ENCODE measurements at places on chromosomes 16 and 17.

DNA sequence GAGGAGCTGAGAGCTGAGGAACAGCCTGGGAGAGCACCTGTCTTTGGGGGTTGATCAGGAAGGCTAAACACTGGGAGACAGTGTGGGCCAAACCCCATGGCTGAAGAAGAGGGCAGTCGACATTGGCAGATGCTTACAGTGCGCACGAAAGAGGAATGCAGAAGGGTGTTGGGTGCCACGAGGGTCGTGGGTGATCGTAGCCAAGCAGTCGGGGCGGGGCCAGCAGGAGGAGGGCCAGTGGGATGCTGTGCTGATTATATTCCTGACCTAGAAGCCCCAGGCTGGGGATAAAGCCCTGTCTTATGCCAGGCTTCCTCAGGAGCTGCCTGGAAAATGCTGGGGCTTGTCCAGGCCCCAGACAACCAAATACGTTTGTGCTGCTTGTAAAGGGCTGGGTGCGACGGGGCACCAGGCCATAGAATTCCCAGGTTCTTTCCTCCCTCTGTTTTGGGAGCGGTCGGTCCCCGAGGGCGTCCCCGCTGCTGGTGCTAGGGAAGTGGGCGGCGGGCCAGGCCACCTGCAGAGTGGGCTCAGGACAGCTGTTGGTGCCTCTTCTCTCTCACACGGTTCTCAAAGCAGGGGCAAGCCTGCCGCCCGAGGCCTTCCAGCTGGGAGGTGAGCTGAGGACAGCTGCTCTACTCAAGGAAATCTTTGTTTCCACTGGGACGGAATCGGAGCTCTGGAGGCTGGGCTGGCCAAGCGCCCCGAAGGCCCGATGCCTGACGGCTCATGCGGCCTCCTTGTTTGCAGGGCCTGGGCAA lies 10.0 kb downstream of the C1QTNF1 start:
- no peak for DNase-seq

- peak; percentile 27 for DNase-seq
These were observed 16.2 kb upstream of the RMI2 start for GRCh38 chr16:11329071-11329491.

DNA sequence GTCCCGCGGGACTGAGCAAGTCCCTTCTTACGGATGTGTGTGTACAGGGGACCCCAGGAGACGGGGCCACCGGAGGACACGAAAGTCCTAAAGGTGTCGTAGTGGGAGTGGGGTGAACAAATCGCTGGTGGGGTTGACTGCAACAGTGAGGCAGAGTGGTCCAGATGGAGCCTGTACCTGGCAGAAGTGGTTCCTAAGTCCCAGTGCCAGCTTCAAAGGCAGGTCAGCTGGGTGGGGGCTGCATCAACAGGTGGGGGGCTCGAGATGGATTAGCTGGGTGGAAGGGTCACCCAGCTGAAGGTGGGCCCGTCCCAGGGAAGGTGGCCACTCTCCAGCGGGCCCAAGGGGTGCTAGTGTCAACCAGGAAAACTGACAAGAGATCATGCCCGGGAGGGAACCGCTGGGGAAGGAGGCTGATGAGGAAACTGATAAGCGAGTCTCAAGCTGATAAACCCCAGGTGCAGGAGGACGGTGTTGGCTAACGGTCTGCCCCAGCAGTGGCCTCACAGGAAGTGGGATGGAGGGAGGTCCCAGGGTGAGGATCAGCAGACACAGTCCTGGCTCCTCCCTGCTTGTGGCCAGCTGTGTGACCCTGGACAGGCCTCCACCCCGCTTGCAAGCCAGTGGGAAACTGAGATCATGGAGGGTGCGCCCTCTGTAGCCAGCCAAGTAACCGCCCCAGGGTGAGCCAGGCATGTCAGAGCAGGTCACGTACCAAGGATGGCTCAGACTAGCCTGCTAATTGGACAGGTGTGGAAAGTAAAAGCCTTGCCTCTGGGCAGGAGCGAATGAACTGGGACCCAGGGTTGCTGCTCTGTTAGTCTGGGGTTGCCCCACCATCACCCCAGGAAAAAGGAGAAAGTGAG lies 1.0 kb downstream of the ORAI3 start:
- DNase-seq, result peak; percentile 71

GRCh38 chr16:3580686-3581085 lies 3.5 kb upstream of the NLRC3 start:
- DNase-seq, result no peak

DNA sequence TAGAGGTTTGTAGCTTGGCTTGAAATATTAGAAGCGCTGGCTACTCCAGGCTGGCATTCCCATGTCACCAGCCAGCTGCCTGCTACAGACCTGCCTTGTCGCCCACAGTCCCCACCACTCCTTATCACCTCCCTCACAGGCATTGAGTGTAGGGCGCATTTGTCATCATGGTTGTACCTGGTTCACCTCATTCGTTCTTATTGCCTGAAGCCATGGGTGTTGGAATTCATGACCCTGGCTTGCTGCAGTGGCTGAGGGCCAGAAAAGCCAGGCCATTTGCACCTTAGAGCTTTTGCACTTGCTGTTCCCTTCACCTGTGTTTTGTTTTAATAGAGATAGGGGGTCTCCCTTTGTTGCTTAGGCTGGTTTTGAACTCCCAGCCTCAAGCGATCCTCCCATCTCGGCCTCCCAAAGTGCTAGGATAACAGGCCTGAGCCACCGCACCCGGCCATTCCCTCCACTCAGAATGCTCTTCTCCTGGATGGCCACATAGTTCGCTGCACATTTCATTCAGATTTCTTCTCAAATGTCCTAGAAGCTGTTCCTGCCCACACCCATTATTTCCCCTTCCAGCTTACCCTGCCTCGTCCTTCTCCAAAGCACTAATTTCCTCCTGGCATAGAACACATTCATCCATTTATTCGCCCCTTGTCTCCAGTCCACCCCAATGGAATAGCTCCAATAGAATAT lies 97.6 kb downstream of the C16orf78 start:
- no peak for DNase-seq

GRCh38 chr17:70863436-70864248 lies 694.3 kb downstream of the KCNJ2 start:
- DNase-seq, result no peak

DNA sequence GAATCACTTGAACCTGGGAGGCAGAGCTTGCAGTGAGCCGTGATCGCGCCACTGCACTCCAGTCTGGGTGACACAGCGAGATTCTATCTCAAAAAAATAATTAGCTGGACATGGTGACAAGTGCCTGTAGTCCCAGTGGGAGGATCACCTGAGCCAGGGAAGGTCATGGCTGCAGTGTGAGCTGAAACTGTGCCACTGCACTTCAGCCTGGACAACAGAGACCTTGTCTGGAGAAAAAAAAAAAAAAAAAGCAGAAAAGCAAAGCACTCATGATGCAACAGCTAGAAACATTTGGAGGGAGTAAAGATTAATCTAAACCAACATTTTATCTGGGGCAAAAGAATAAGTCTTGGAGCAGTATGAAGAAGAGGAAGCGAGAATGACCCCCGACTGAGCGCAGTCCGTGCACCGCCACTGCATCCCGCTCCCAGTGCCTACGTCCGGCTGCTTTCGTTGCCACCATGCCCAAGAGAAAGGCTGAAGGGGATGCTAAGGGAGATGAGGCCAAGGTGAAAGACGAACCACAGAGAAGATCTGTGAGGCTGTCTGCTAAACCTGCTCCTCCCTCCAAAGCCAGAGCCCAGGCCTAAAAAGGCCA lies 8.2 kb downstream of the PRPSAP1 start:
- no peak for DNase-seq

- no peak for DNase-seq
These were observed 25.5 kb downstream of the TIMM22 start for GRCh38 chr17:1022278-1023024.

GRCh38 chr17:76138896-76139752 lies 1.9 kb downstream of the FOXJ1 start:
- DNase-seq, result no peak

DNA sequence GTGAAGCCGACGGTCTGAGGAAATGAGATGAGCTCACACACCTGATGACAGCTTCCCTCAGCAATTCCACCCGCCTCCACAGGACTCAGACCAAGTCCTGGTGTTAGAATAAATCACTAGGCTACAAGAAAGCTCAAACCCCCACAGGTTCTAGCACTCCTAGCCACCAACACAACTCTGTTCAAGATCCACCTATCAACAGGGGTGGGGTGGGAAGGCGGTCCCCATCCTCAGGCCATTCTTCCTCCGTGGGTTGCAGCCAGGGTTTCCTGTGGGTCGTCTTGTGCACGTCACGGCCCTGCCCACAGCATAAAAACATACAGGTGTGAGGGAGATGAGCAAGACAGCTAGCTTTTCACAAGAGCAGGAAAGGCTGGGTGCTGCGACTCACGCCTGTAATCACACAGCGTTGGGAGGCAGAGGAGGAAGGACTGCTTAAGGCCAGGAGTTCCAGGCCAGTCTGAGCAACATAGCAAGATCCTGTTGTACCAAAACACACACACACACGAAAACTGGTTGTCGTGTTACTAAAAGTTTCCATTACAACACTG lies 81.1 kb downstream of the ANKRD11 start:
- peak; percentile 59 for DNase-seq

DNA sequence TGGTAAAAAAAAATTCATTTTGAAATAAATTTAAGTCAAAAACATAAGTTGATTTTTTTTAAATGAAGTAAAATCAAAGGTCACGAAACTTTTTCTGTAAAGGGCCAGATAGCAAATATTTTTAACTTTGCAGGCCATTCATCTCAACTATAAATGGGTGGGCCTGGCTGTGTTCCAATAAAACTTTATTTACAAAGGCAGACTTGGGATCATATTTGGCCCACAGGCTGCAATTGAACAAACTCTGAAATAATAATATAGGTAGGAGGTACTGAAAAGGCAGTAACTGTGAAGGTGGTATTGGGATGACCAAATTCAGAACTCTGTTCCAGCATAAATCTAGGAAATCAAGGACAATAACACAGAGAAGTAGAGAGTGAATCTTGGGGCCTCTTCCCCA lies 12.2 kb upstream of the EMP2 start:
- no peak for DNase-seq

DNA sequence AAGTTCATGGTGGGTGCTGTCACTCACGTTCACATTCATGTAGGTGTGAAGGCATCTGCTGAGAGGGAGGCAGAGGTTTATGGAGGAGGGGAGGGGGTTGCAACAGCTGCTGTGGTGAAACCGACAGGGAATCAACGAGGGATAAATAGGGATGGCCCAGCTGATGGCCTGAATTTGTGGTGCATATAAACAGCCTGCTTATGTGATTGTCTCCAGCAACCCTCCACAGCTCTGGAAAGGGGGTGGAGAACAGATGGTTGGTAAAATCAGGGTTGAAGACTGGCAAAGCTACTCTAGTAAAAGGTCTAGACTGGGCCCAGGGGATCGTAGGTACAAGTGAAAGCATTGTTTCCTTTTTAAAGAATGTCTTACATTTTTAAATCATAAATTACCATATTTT lies 53.7 kb downstream of the IQCK start:
- no peak for DNase-seq

GRCh38 chr16:57749101-57749692 lies 13.6 kb downstream of the KATNB1 start:
- no peak for DNase-seq

DNA sequence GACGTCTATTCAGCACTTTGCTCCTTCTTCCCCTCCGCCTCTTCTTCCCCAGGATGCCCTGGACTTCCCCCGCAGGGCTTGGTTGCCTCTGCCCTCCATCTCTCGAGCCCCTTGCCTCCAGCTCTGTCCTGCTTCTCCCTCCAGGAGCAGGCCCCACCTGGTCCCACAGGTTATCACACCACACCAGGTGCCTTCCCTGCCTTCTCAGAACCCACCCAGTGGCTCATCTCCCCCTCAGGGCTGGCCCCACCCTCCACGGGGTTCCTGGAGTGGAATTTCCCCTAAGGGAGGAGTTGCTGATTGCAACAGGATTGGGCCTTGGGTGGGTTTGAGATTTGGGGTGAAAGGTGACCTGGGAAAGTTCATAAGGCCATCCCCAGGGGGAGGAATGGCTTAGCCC lies 49.0 kb upstream of the TAC4 start:
- DNase-seq, result no peak

DNA sequence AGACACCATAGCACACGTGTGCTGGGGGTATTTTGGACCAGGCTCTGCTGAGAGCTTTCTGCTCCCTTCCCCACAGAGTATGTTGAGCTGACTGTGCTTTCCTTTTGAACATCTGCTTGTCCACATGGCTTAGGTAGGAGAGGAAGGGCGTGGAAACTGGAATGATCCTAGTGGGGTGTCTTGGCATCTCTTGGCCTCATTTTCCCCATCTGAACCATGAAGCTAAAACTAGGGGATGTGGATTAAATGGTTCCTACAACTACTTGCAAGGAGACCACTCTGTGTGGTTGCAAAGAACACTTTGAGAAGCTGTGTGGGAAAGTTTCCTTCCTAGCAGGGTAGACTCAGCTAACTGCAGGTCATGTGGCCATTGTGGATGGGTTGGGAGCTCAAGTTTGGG lies 6.7 kb upstream of the NLRC5 start:
- DNase-seq, result no peak

GRCh38 chr17:81339534-81340296 lies 44.6 kb upstream of the SLC38A10 start:
- DNase-seq, result no peak

GRCh38 chr16:87383505-87384161 lies at the start of gene FBXO31:
FBXO31 (minus strand) TSS chr16:87383776; CDS start chr16:87383744, 32 bp downstream.
- peak; percentile 89 for DNase-seq

DNA sequence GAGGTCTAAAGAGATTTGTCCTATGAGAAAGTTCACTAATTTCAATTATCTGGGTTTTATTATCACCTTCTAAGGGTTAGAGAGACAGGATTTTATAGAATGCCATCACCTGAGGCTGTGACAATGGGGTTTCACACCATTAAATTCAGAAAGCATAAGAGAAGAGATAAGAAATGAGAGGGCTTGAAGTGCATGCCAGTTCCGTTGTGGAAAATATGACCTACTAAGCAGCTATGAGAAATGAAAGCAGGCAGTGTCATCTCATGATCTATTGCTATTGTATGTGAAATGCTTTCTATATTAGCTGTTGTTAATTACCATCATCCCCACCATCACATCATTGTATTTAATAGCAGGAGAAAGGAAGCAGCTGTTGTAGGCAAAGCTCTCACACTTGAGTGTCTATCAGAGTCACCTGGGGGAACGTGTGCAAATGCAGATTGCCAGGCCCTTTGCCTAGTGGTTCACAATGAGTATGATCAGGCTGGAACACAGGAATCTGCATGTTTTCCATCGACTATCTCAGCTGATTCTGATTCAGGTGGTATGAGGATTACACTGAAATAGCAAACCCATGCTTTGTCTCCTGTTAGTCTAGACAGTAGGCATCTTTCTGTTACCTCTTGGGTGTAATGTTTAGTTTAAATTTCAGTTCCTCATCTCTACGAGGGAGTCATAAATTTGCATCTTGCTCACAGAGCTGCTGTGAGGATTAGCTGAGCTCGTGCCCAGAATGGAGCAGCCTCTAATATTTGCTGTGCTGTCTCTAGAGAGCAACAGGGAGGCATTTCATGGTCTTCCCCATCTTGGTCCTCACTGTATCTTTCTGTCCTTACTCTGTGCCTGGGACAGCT lies 256.4 kb downstream of the CDH13 start:
- DNase-seq, result no peak

GRCh38 chr16:68257906-68258800 lies 6.2 kb upstream of the SLC7A6 start:
- DNase-seq, result peak; percentile 85

DNA sequence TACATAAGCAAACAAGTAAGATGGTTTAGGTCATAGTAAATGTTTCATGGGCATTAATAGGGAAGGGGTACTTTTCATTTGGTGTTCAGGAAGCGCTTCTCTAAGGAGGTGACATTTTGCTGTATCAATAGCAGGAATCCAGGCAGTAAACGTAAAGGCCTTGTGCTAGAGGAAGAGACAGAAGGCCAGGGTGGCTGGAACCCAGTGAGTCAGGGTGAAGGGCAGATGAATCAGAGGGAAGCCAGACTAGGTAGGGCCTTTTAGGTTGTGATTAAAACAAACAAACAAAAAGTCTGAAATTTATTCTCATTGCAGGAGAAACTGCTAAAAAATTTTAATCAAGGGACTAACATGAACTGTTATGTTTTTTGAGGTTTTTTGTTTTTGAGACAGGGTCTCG lies 6.5 kb downstream of the BMERB1 start:
- peak; percentile 48 for DNase-seq
